ENCODE measurements at places on chromosomes 12 and 14.

- DNase-seq = no peak
Observed at GRCh38 chr14:60339571-60339970, 90.5 kb downstream of the PPM1A start.

DNA sequence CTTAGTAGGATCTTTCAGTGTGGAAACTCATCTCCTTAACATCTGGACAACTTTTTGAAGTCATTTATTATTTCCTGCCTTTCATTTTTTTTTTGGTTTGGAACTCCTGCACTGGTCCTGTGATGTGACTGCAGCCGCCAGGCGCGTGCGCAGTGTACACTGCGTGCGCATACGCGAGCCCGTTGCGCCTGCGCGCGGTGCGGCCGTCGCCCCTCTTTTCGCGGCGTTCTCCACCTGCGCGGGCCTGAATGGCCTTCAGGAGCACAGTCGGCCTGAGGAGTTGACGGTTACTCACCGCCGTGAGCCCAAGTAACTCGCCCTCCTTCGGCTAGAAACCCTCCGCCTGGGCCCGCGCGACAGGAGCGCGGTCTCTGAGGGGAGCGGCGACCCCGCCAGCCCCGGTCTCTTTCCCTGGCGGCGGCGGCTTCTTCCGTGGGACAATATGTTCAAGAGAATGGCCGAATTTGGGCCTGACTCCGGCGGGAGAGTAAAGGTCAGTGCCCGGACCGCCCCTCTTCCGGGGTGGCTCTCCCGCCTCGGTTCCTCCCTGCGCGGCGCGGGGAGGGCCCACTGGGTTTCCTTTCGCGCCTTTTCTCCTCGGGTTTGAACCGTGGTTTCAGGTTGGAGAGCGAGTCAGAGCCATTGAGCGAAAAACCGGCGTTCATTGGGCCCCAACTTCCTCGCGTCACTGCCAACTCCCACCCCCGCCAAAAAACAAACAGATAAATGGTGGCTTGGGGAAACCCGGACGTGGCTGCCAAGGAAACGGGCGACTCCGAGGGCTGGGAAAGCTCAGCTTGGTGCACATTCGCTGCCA, at the start of gene YEATS4:
YEATS4 (plus strand) TSS at position 213 of the 817 bp plus-strand sequence; CDS start at position 443, 230 bp downstream.
- peak; percentile 89 for DNase-seq

GRCh38 chr14:23447361-23448350, 12.2 kb upstream of the MYH7 start:
- no peak for DNase-seq

DNA sequence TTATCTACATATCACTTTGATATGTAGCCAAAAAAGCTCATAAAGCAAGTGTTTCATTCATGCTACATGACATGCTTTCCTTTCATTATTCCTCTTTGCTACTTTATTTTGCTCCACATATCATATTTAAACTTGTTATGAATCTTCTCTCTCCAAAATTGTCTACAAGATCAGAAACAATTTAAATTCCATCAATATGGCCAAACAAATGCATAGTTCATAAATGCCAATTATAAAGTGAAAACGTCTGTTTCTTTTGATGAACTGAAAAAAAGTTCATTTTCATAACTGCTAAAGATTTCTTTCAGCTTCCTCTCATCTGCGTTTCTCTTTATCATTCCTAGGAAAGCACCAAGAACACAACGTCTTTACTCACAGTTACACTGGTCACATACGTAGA, 22.8 kb downstream of the USP44 start:
- DNase-seq = no peak

DNA sequence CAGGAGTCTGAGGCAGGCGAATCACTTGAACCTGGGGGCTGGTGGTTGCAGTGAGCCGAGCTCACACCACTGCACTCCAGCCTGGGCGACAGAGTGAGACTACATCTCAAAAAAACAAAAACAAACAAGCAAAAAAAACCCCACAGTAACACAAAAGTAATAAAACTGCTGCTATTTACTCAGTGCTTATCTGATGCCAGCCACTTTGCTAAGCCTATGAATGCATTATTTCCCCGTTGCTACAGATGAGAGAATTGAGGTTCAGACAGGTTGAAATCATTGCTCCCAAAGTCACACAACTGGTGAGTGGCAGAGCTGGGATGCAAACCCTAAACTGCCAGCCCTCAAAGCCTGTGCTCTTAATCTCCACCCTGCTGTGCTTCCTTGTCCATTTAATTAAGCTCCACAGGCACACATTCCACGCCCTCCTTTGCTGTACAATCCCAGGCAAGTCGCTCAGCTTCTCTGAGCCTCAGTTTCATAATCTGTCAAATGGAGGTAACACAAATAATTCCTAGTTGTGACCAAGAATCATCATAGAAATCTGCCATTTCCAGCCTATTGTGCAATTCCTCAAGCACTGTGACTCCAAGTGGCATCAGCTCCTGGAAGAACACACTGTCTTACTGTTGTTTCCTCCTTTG, 5.7 kb upstream of the OAS3 start:
- DNase-seq = no peak
